ENCODE measurements at places on chromosomes 1 and 21.

GRCh38 chr1:20964540-20965484 is 177.7 kb upstream of the HP1BP3 start:
- no peak for DNase-seq

DNA sequence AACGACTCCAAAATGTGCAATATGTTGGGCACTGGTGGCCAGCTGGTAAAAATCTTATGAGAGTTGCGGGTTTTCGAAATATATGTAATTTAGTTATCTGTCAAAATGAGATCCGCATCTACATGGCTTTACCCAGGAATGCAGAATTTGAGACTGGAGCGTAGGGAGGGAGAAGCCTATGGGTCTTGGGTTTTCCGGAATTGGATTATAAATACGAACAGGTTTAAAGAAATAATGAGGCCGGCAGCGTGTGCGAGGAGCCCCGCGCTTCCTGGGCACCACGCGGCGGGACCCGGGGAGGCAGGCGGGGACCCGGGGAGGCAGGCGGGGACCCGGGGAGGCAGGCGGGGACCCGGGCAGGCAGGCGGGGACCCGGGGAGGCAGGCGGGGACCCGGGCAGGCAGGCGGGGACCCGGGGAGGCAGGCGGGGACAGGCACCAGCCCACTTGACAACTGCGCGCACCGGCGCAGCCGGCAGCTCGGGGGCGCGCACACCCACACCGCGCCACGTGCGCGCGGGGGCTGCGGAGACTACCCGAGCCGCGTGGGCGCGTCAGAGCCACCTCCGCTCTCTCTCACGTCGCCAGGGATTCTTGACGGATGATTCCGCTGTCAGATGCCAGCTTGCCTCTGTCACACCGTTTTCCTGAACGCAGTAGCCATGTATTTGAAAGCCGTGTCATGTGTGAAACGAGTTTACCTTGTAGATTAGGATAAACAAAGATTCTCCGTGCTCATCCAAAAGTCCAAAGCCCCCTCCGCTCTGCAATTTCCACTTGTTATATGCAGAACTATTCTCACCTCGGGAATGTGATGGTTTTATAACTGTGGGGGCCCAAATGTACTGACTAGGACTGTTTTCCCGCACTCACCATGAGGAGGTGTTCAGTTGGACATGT is 54.3 kb upstream of the HNRNPU start:
- peak; percentile 2 for DNase-seq

GRCh38 chr1:30277415-30277814 is 446.0 kb downstream of the MATN1 start:
- no peak for DNase-seq

- no peak for DNase-seq
These were observed 26.2 kb downstream of the NEK2 start for GRCh38 chr1:211648980-211649934.

GRCh38 chr1:110243574-110243973 is 33.5 kb downstream of the KCNC4 start:
- DNase-seq, result no peak

- no peak for DNase-seq
These were observed 102.2 kb upstream of the HAO2 start for GRCh38 chr1:119266386-119266785.

DNA sequence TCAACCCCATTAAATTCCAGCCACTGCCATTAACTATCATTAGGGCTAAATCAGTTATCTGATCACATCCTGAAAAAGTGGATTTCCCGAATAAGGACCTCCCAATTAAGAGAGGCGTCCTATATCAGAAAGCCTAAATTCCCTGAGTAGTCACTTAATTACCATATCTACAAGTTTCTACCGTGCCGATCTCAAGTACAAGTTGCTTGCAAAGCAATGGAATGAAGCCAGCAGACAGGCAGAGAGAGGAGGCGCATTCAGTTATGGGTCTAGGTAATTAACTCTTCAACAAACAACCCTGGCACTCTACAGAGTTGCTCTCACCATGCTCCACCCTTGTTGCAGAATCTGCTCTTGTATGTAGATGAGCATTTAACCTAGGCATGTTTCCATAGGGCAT is 494.6 kb upstream of the RUNX1 start:
- no peak for DNase-seq

GRCh38 chr1:197736685-197737084 is 38.6 kb downstream of the DENND1B start:
- peak; percentile 19 for DNase-seq

- DNase-seq, result no peak
These were observed 157.7 kb downstream of the PIK3R3 start for GRCh38 chr1:45974541-45975269.

- DNase-seq, result no peak
These were observed 31.2 kb upstream of the KDM4A start for GRCh38 chr1:43618521-43619313.

GRCh38 chr21:16211339-16212303 is 481.8 kb downstream of the USP25 start:
- DNase-seq, result peak; percentile 14

DNA sequence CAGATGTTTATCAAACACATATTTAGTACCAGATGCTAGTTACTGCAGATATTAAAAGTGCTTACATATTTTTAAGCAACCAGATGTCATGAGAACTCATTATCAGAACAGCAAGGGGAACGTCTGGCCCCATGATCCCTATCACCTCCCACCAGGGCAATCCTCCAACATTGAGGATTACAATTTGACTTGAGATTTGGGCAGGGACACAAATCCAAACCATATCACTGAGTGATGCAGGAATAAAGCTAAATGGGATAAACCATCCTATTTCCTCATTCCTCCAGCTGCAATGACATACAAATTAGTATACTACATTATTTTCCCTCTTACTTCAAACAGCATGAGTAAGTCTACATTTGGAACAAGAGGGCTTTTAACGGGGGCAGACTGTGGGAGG is 3.1 kb upstream of the KCNK2 start:
- DNase-seq, result no peak

DNA sequence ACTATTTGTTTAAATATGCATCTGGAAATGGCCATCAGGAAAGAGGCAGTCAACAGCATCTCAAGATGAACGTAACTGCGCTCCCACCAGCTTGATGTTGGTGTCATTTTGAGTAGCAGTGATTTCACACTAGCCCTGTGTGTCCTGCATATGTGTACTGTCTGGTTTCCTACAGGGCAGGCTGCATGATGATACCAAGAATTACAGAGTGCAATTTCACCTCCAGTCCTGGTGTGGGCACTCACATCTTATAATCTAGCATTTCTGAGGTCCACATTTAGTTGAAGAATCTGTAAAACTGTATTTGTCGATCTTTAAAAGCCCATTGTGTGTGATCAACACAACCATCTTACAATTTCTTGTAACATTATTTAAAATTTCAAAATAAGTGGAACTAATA is 336.4 kb downstream of the PAPPA2 start:
- DNase-seq, result no peak

- peak; percentile 68 for DNase-seq
These were observed 690 bp downstream of the C1orf216 start for GRCh38 chr1:35717911-35718476.

- DNase-seq, result no peak
These were observed 17.4 kb upstream of the DDOST start for GRCh38 chr1:20678599-20678998.

DNA sequence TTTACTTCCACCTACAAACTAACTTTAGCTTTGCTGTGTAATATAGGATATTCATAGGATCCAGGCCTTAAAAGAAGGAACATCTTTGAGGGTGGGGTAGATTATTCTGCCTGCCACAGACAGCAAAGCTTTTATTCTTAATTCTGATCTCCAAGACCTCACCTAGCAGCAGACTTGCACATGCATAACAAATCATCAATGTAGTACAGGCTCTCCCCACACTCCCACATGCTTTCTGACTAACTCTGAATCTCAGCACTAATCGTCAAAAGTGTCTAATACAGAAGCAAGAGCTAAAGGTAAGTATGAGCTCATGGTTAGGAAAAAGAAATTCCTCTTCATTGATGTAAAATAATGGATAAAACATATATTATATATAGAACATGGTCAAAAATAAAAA is 1468.5 kb upstream of the B3GALT2 start:
- no peak for DNase-seq

- peak; percentile 40 for DNase-seq
These were observed 553 bp downstream of the TTF2 start for GRCh38 chr1:117060441-117061317.

GRCh38 chr1:226650236-226650841 is 88.7 kb downstream of the ITPKB start:
- no peak for DNase-seq

GRCh38 chr1:234683861-234684632 is 74.1 kb upstream of the IRF2BP2 start:
- DNase-seq, result peak; percentile 89

GRCh38 chr1:194043984-194044755 is 857.8 kb upstream of the B3GALT2 start:
- DNase-seq, result peak; percentile 28

DNA sequence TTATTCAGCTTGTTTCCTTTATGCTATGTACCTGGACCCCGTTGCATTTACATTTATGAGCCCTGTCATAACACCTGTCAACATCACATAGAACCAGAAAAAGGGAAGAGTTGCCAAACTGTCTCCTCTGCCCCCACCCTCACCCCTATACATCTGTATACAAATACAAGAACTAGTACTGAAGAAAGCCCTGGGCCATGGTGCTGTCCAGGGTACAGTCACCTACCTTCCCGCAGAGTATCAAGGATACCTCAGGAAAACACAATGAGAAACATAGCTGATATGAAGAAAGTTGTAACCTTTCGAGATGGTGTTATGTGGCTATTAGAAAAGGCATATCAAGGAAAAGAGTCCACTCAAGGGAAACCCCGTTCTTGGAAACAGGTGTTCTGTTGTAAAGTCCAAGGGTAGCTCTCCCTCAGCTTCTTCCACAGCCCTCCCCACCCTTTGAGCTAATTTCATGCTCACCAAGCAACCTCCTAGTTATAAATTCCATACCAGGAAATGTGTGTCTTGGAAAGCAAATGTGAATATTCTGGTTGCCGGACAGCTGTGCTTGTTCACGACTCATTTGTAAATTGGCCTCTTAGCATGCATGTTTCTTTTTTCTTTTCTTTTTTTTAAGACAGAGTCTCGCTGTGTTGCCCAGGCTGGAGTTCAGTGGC is 16.7 kb upstream of the AVPR1B start:
- DNase-seq, result no peak

GRCh38 chr1:54701996-54702395 is 13.7 kb upstream of the TTC4 start:
- DNase-seq, result no peak

GRCh38 chr1:64743954-64744491 is 852 bp upstream of the RAVER2 start:
- DNase-seq, result no peak

- DNase-seq, result peak; percentile 99
These were observed 26.5 kb downstream of the AKNAD1 start for GRCh38 chr1:108830119-108831008.

DNA sequence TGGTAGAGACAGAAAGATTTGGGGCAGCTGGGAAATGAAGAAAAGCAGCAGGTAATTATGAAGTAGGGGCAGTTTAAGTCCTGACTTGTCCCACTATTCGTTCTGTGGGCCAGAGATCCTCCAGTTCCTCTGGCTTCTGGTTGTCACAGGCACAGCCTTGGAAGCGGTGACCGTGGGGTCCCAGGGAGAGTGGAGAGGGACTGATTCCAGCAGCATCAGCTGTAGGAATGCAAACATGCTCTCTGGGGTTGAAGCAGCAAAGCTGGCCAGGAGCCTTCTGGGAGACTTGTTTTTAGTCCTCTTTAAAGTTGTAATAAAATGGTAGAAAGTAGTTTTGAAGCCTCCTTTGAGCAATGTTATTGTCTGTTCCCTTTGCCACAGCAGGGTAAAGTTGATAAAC is 488.0 kb downstream of the LMO4 start:
- no peak for DNase-seq

- DNase-seq, result no peak
These were observed 144.1 kb downstream of the TNR start for GRCh38 chr1:175599212-175599705.

GRCh38 chr1:31476891-31477846 is 64.2 kb downstream of the SERINC2 start:
- DNase-seq, result no peak

GRCh38 chr1:232293361-232293760 is 336.6 kb downstream of the SIPA1L2 start:
- no peak for DNase-seq

GRCh38 chr1:9097947-9098705 is 28.7 kb upstream of the SLC2A5 start:
- no peak for DNase-seq

DNA sequence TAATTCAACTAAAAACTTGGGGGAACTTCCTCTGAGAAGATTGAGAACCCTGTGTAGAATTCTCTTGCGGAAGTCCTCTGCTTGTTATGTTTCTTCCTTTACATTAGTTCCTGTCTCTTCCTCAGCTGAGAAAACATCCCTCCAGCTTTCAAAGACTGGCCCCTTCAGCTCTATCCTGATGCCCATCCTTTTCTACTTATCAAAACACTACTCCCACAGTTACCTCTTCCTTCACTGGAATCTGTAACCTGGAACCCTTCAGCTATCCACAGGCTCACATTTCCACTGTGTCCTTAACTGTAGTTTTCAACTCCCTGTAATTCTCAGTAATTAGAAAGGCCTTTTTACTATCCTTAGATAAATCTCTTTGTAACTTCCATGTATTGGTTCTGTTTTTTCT is 6.0 kb upstream of the DEDD start:
- no peak for DNase-seq

DNA sequence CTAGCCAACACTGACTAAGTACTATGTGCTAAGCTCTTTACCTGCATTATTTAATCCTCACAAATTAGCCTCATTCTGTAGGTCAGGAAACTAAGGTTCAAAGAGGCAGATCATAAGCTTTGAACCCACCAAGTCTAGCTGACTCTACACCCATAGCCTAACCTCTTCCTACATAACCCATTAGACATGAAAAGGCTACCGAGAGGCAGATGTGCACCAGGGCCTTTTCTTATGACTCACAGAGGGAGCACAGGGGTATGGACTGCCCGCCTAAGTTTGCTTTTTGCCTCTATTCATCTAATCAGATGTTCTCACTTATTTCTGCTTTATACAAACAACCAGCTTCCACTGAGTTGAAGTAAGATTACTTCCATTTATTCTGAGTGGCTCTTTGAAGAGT is 31.5 kb downstream of the LBR start:
- no peak for DNase-seq

GRCh38 chr1:175969231-175969630 is 225.8 kb upstream of the TNR start:
- DNase-seq, result no peak

DNA sequence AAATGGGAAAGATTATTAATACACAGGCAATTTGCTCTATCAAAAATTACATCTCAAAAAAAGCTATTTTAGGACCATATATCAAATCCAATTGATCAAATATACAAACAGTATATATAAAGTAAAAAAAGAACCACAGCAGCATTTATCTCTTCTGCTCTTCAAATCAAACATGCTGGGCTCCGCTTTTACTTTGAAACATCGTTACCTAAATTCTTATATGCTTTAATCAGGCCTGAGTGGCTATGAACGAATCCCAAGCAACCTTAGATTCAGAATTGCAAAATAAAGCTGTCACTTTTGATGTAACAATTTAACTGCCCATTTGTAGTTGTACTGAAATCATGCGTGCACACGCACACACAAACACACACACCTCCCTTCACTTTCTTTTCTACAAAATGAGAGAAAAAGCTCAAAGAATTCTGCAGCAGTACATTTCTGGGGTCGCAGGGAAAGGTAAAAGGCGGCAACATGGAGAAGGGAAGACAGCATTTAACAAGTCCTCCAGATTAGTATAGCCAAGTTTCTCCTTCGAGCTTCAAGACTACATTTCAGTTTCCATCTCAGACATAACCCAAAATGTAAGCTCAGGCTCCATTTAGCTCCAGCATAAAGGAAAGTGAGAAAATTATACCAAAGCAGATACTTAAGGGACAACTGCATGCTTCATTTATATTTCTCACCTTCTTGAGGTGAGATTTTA is 92.2 kb upstream of the TTC39A start:
- DNase-seq, result no peak

GRCh38 chr21:44357064-44357837 is 3.8 kb downstream of the TRPM2 start:
- DNase-seq, result no peak

Data from LHCN-M2 (cell line).